ENCODE measurements at places on chromosomes 12 and 14. TPM values are rescaled to one million over a fixed set of nuclear protein-coding genes. Genes with fewer than 3 reads are reported as not detected.

DNA sequence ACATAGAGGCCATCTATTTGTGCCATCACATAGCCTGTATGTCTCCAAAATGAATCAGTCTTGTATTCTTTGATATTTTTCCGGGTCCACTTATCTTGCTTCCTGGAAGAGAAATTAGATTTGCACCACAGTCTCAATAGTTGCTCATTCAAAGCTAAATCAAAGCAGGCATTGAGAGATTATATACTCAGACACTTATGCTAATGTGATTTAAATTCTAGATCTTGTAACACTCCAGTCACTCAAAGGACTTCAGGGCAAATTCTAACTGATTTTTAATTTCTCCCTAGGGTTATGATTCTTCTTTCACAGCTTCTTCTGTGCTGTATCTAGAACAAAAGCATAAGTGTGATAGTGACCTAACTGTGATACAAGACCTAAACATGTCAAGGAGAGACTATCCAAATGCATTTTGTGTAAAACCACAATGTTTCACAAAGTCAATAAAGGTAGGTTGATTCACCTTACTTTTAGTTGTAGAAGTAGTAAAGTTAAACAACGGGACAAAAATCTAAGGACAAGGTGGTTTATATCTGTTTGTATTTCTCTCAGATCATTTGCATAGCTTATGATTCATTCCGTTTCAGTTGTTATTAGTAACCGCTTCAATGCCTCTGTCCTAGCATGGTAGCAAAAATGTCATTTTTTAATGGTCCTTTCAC lies 26.8 kb downstream of the PLBD1 start:
- no peak for DNase-seq

- no peak for DNase-seq
These were observed 30.9 kb downstream of the TBC1D15 start for GRCh38 chr12:71870416-71870815.

GLTP gene
- 38.4 TPM for total RNA-seq

PRIMA1 gene
- total RNA-seq, result 6.7 TPM

INHBC gene
- total RNA-seq, result not detected

ATF7IP gene
- 98.4 TPM for total RNA-seq

DNA sequence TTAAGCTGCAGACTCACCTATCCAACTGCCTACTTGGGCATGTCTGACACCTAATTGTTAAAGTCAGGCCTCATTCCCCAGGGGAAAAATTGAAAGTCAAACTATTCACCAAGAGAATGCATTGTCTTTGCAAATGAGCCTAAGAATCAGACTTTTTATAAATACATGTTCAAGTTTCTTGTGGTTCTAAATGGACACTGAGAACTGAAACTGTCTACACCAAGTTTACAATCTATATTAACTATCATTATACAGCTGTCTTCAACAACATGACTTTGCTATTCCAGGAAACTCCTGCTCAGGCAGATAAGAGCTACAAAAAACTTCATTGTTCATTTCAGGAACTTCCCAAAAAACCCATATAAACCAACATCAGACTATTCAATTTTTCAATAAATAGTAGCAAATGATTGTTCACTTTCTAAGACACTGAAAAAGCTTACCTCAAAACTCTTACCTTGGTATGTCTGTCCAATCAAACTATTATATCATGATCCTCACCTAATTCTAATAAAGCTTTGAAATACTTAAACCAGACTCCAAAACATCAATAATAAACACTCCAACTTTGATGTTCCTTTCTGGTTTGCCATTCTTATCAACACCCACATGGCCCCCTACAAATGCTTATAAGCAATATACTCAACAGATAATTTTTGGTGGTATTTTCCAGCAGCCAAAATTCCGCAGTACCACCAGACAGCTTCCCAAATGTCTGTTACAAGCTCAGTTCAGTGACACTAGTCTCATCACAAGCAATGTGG lies 24.2 kb downstream of the CDK17 start:
- DNase-seq, result no peak

GRCh38 chr12:20985399-20985798 lies 145.6 kb upstream of the SLCO1B1 start:
- no peak for DNase-seq

GRCh38 chr12:72272091-72272661 lies at the start of gene TRHDE:
Gene TRHDE (plus strand): TSS chr12:72272370. CDS start chr12:72272644, 274 bp downstream.
- DNase-seq, result peak; percentile 79

- DNase-seq, result no peak
These were observed 372.1 kb upstream of the FAR2 start for GRCh38 chr12:28776913-28777422.

DNA sequence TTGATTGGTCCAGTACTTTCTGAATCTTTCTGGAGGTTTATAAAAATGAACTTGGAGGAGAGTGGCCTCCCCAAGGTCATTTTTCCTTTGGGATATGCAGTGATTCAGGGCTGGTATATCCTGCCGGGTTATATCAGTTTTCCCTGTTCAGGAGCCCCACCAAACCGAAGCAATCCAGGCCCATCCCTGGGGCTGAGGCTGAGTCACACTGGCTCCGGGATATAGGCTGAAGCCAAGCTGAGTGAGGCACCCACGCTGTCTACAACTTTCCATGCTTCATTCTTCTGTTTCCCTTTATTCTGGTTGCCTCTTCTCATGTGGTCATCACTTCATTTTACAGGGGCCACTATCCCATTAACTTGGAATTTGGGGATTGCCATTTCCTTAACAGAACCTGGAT lies 3.4 kb downstream of the SSPN start:
- DNase-seq, result peak; percentile 67

DNA sequence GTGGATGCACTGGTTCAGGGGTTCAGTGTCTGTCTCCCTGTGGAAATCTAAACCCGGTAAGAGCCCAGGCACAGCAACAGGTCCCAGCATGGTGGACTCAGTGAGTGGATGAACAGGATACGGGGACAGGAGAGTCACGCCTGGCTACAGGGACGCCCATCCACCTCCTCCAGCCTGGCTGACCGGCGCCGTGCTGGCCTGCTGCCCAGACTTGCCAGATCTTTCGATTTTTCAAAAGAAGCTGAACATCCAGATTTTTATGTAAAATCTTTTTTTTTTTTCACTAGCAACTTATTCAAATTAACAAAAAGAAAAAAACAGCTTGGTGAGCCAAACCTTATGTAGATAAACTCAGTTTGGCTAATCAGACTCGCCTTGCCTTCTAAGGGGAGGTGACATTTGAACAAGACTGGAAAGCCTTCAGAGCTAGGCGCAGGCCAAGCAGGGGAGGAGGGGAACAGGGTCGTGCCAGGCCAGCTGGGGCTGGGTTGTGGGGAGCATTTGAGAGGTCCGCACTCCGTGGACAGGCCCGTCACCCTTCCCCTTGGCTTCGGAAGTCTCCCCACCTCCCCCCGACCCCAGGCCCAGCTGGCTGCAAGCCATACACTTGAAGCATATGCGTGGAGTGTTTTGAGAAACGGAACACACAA lies 87.8 kb upstream of the NCOR2 start:
- peak; percentile 84 for DNase-seq

- no peak for DNase-seq
These were observed 4.8 kb downstream of the PRKCH start for GRCh38 chr14:61326146-61326545.

- no peak for DNase-seq
These were observed 49.6 kb upstream of the HECTD1 start for GRCh38 chr14:31257244-31257553.

GRCh38 chr14:27026097-27026496 lies 428.3 kb upstream of the NOVA1 start:
- DNase-seq, result no peak

GALNT16 gene
- total RNA-seq, result 16.1 TPM

- no peak for DNase-seq
These were observed 24.4 kb downstream of the PRORP start for GRCh38 chr14:35146711-35147149.

DNA sequence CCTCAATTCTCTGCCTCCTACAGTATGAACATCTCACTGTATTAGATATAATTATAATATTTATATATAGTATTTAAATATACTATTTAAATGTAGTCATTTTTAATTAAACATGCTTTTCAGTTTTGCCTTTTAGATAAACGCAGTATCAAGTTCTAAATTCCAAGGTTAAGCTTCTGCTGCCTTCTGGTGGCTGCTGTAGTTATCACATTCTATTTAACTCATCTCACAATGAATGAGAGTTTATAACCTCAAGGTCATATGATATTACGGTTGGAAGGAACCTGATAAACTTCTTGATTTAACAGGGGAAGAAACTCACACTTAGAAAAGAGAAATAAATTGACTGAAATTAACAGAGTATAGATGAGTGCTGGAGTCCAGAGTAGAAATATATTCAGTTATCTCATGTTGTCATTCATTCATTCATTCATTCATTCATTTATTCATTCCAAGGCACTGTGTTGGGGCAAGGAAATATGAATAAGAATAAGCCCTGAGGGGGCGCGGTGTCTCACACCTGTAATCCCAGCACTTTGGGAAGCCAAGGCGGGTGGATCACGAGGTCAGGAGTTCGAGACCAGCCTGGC lies 31.9 kb downstream of the GUCY2C start:
- DNase-seq, result no peak

GRCh38 chr12:2654311-2654710 lies 140.5 kb upstream of the FKBP4 start:
- DNase-seq, result no peak

CLEC4E gene
- total RNA-seq, result 5.6 TPM

- DNase-seq, result no peak
These were observed 73.0 kb downstream of the RMST start for GRCh38 chr12:97535582-97535981.

RACGAP1 gene
- 8.0 TPM for total RNA-seq

SLC7A7 gene
- total RNA-seq, result 16.7 TPM

PYGL gene
- 78.6 TPM for total RNA-seq

- DNase-seq, result no peak
These were observed 976.2 kb upstream of the LRFN5 start for GRCh38 chr14:40630471-40630870.

DNA sequence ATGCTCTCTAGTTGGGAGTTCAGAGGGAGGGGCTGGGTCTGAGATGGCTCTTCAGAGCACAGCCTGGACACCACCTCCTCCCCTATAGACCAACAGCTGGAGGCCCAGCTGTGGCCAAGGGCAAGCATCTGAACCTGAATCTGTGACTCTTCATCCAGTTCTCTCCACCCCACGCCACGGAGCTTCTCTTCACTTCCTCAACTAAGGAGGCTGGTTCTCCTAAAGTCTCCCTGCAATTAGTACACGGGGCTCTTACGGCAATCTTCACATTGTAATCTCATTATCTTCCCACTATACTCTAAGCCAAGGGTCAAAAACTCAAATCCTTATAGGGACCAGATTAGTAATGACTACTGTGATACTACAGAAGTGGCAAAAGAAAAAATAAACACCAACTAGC lies 9.8 kb downstream of the NRDE2 start:
- no peak for DNase-seq

ADCY4 gene
- total RNA-seq, result 45.7 TPM

- DNase-seq, result peak; percentile 94
These were observed 22.2 kb upstream of the PLEKHG3 start for GRCh38 chr14:64681796-64682710.

DNA sequence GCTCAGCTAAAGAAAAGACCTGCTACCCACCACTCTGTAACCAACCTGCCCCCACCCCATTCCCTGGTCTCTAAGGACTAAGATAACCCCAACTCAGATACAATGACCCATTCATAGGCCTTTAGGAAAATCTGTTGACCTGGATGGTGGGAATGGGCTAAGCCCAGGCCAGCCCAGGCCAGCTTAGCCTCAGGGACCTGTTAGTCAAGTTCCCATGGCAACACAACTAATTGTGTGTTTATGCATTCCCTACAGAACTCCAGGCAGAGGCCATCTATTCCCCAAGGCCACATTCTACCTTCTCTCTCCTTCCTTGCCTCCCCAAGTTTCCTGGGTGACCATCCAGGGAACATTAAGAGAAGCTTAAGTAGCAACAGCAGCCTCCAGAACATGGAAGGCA lies 16.1 kb upstream of the KRT8 start:
- no peak for DNase-seq

SALL2 gene
- 12.2 TPM for total RNA-seq

DNA sequence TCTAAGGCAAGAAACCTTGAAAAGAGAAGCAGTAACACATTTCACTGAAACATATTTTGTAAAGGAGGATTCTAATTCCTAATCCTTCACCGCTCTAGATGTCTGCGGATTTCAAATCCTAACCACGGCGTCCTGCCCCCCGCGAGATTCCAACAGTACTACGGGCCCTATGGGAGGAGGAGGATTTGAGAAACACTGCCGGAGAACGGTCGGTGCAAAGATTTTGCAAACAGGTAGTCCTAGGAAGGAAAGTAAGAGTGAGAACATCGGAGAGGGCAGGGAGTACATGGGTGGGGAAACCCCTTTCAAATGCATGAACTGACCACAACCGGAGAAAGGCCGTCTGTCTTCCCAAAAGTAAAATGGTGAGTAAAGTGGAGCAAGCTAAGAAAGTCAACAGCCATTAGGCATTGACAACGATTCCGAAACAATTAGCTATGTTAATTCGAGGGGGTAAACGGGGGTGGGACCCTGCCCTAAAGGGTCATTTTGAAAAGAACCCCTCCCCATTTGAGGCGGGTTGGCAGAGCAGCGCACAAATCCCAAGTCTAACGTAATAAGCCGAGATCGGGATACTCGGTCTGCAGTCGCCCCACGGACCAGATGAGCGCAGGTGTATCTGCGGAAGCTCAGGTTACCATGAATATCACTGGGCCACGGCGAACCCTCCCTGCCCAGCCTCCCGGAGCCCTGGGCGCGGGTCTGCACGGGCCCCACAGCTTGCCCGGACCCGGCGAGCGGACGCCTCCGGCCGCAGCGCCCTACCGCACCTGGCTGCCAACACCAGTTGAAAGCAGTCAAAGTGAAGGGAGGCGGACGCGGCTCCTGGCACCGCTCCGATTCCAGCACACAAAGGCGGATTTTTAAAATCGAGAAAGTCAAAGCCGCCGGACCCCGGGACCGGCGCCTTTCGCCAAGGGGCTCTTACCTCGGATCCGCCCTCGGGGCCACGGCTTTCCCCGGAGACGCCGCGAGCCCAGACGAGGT lies 662 bp downstream of the EPS8 start:
- peak; percentile 66 for DNase-seq

DNA sequence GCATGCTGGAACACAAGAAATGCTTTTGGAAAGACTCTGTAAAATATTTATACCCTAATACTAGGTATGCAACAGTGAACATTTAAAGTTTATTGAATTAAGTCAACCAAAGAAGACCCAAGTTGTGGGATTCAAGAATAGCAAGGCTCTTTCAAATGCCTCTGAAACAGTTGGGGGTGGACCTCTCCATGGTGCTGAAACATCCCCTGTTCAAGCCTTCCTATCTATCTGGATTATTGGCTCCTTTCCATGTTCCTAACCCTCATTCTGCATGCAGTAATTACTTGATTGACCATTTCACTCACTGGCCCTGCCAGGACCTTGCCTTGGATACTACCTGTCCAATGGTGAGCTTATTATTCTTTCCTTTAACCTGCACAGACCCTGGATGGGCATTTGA lies 349.7 kb downstream of the NRXN3 start:
- no peak for DNase-seq

CBLN3 gene
- 4.3 TPM for total RNA-seq

NOVA1 gene
- total RNA-seq, result 13.8 TPM
